ENCODE measurements at places on chromosomes 7 and 10. TPM values are rescaled to one million over a fixed set of nuclear protein-coding genes. Genes with fewer than 3 reads are reported as not detected.

Gene MEPCE
- total RNA-seq: 66.8 TPM

Gene ASB10
- not detected for total RNA-seq

Gene GDF2
- not detected for total RNA-seq

Gene PLPP4
- total RNA-seq: not detected

Gene GRID2IP
- total RNA-seq: 0.17 TPM

Gene NUTM2E
- not detected for total RNA-seq

Gene RASSF4
- 2.9 TPM for total RNA-seq

Gene ZNF862
- 31.0 TPM for total RNA-seq
